Fibroblast of skin of left quadriceps (primary cell): ENCODE measurements at places on chromosomes 2 and 18.

GRCh38 chr2:3189076-3189591 lies 188.5 kb downstream of the EIPR1 start:
- DNase-seq: no peak

DNA sequence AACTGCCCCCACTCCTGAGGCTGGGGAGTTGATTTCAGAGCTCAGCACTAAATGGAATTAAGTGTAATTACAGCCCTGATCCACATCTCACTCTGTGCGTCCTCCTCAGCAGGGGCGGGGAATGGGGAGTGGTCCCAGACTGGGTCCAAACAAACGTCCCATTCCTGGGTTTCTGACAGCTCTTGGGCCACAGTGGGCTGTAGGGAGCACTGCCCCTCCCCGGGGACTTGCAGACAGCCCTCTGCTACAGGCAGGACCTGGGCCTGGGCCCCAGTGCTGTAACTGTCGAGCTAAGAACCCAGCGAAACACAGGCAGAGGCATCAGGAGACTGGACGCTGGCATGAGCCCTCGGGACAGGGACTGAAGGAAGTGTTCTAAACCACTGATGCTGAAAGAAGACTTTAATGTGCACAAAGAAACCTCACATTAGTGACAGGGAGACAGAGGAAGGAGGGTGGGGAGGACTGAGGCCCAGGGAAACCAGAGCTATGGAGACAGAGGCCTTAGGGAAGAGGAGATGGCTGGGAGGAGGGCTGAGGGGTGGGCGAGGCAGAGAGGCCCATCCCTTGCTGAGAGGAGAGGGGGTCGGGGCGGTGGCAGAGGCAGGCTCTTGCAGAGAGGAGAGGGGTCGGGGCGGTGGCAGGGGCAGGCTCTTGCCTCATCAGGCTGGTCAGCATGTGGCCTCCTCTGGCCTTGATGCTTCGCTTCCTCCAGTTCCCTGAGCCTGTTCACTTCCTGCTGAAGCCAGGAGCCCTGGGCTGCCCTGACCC lies 5.8 kb upstream of the SEMA4C start:
- DNase-seq: no peak

DNA sequence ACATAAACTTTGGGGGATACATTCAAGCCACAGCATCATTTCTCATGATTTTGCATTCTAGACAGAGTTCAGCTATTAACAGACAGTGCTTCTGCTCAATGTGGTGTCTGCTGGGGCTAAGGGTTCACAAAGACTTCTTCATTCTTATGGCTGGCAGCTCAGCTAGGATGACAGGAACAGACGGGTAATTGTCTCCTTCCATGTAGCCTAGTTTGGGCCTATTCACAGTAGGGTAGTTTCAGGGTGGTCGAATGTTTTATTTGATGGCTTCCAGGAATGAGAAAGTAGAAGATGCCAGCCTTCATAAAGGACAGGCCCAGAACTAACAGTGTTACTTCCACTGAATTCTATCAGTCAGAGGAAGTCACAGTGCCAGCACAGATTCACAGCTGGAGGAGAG lies 26.0 kb upstream of the BCL2L11 start:
- no peak for DNase-seq

DNA sequence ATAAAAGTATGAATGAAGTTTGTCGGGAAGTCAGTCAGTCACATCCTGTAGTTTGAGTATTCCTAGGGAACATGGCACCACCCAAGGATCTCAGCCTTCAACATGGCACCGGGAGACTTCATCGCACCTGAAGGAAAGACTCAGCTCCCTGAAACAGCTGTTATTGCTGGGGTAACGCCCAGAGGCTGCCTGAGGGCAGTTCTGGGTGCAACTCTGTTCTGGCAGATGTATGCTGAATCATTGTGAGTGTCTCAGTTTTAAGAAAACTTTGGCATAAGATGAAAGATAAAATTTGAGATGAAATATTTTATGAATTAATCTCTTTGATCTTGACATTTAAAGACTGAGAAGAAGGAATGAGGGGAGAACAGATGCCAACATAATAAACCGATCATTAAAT lies 49.9 kb upstream of the SERPINB2 start:
- DNase-seq: no peak

DNA sequence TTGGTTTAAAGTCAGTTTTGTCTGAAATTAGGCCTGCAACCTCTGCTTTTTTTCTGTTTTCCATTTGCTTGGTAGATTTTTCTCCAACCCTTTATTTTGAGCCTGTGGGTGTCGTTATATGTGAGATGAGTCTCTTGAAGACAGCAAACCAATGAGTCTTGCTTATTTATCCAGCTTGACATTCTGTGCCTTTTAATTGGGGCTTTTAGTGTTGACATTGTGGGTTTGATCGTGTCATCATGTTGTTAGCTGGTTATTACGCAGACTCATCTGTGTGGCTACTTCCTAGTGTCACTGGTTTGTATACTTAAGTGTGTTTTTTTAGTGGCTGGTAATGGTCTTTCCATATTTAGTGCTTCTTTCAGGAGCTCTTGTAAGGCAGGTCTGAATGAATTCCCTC lies 18.8 kb downstream of the TMEM87B start:
- no peak for DNase-seq

DNA sequence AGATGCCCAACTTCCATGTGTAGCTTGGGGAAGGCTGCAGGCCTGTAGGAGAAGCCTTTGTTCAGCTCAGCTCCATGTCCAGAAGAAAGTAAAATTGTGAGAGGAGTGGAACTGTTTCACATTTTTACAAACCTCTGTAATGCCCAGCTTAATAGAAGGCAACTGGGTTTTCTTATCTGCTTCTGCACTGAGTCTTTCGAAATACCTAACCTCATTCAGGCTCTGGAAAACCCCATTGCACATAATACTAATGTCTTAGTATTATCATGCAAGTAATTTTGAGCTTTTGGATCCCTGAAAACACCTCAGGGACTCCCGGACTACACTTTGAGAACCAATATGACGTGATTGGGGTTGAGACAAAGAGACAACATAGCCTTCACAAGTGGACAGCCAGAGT lies 5.8 kb downstream of the SMIM21 start:
- no peak for DNase-seq

DNA sequence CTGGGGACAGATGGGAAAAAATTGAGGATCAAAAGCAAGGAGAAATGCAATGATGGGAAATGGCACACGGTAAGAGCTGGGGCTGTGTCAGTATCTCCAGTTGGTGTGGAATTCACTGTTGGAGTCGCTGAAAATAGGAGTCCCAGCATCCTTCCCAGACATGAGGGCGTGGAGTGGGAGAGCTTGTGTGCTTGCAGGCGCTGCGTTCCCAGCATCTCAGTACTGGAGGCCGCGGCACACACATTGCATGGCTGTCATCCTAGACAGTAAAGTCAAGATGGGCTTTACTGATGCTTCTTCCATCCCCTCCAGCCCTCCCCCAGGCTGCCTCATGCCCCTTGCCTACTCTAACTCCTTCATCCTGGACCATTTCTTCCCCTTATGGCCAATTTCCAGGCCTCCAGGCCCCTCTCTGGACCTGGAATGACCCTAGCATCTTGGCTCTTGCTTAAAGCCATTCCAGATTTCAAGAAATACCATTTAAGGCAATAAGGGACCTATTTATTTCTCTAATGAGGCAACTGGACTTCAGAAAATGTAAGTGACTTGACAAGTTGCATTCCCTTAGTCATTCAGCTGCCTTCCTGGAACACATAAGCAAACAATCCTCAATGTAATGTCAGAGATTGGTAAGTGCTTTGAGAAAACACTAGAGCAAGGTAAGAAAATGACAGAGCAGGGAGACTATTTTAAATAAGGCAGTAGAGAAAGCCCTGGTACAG lies 70.5 kb upstream of the TTC39C start:
- peak; percentile 15 for DNase-seq

- DNase-seq: no peak
These were observed 166.5 kb downstream of the ASB1 start for GRCh38 chr2:238593236-238593635.

DNA sequence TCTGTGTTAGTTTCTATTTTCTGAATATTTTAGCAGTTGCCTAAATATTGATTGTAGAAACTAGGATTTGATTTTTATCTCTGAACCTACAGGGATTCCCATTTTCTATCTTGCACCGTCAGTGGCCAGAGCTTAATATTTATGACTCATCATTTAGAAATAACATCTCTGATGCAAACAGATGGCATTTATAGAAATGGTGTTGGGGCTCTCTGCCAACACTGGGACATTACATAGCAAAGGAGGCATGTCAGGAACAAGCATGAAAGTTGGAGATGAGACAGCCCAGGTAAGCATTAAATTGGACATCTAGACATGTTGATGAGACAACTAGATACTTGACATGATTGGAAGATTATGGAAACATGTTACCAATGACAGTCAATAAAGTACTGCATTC lies 165.3 kb upstream of the SYT4 start:
- no peak for DNase-seq

- no peak for DNase-seq
These were observed 670.0 kb upstream of the PKDCC start for GRCh38 chr2:41377837-41378236.

- DNase-seq: no peak
These were observed 53.2 kb upstream of the GPR45 start for GRCh38 chr2:105188343-105188742.

DNA sequence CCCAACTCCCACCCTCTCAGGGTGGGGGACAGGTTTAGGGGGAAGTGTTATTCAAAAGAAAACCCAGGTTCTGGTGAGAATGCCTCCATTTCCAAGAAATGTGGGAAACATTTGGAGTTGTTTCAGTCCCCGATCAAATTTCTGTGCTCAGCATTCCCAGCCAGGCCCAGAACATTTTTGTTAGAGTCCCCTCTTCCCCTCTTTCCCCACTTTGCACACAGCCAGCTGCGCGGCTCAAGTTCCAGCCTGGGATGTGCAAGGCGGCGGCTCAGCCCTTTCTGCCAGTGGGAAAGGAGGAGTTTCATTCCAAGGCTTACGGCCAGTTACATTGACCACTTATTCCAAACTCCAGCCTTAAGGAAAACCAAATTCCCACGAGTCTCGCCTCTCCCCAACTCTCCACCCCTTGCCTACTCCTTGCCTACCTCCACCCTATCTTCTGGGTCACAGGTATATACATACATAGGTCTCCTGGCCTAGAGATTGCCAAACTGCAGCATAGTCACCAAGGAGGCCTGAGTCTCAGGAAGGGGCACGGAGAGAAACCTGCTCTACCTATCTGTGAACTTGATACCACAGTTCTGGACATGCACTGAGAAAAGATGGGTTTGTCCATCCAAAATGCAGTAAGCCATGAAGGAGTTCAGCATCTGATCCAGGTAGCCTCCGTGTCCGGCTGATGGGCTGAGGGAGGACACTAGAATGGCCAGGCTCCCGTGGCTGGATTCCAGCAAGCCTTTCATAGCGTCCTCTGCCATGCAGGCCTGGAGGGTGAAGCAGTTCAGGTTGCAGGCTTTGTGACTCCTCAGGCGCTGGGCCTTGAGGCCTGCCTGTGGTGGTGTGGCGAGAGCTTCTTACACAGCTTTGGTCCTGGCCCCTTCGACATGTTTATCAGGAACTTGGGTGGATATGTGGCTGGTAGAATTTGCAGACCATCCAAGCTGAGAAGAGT lies 154.5 kb downstream of the ZFP36L2 start:
- DNase-seq: peak; percentile 51

GRCh38 chr2:165725421-165725820 lies 68.6 kb downstream of the GALNT3 start:
- DNase-seq: peak; percentile 11

GRCh38 chr2:112623913-112624777 lies 21.6 kb upstream of the SLC20A1 start:
- DNase-seq: no peak

DNA sequence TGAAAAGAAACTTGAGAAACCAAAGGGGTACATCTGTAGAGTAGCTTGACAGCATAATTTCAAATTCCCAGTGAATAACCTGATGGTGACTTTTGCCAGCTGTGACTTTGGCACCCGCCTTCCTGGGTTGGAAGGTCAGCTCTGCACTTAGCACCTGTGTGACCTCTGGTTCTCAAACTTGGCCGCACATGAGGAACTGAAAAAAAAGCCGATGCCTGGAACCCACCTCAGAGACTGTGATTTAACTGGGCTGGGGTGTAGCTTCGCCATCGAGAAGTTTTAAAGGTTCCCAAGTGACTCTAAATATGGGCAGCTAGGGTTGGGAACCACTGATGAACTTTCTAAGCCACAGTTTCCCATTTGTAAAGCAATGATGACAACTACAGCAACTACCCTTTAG lies 6.5 kb downstream of the EFEMP1 start:
- DNase-seq: no peak

DNA sequence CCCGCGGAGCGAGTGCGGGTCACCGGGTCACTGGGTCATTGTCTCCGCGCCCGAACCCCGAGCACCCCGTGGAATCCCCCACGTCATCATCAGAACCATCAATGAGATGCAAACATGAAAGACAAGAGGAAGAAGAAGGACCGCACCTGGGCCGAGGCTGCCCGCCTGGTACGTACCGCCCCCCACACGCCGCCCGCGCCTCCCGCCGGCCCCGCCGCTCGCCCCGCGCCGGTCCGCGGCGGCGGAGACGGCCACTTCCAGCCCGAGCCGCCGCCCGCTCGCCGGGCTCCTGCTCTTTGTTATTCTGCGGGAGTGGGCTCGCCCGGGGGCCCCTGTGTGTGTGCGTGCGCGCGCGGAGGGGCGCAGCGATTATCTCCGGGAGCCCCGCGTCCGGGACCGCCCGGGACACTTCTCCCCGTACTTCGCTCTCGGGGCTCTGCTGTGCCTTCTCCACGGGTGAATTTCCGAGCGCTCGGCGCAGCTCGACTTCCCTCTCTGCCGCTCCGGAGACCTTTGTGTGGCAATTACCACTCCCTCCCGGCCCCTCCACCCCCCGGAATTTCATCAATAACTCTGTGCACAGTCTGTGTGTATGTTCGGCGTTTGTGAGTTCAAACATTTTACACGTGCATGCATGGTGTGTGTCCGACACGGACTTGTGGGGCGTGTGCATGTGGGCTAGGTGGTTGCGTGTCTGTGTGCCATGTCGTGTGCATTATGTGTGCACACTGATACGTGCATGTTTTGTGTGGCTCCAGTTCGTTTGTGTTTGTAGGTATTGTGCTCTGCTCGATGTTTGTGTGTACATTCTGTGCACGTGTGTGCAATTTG lies 714 bp downstream of the ASXL3 start:
- DNase-seq: no peak

GRCh38 chr2:137220438-137220993 lies 455.2 kb downstream of the THSD7B start:
- DNase-seq: peak; percentile 84

- DNase-seq: no peak
These were observed 200.5 kb upstream of the HDAC4 start for GRCh38 chr2:239601201-239601851.

DNA sequence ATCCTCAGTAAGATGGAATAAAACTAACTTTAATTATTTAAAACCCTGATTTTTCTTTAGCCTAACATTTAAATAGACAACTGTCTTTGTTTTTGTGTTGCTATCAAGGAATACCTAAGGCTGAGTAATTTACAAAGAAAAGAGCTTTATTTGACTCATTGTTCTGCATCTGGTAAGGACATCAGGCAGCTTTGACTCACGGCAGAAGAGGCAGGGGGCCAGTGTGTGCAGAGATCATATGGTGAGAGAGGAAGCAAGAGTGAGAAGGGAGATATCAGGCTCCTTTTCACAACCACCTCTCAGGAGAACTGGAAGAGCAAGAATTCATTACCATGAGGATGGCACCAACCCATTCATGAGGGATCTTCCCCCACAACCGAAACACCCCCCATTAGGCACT lies 64.6 kb upstream of the TFPI start:
- DNase-seq: no peak

- DNase-seq: no peak
These were observed 29.6 kb upstream of the ITGAV start for GRCh38 chr2:186560254-186560653.
